Cerebellar nuclear complex (tissue), 1 donor: ENCODE measurements at places on chromosomes 3 and 15.

- DNase-seq = no peak
Observed at GRCh38 chr15:67097930-67098740, 32.7 kb downstream of the SMAD3 start.

DNA sequence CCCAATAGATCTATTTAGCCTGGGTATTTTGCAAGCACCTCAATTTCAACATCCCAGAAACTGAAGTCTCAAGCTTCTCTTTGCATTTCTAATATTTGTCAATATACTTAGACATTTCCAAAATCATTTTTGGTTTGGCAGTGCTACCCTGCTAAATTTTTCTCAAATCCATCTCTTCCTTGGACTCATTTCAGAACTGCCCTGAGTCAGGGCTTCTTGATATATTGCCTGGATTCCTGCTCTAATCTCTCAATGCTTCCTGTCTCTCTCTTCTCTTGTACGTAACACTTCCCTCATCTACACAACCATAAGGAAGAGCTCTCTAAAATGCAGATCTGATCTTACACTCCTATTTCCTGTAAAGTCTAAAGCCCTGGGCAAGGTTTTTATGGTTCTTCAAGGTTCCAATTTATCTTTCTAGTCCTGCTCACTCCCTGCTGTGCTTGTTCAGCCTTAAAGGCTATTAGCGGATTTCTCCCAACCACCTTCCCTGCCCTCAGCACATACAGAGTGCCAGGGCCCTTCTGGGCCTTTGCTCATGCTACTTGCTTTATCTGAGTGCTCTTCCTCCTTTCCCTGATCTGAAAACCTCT lies 53.0 kb upstream of the MME start:
- DNase-seq = no peak

DNA sequence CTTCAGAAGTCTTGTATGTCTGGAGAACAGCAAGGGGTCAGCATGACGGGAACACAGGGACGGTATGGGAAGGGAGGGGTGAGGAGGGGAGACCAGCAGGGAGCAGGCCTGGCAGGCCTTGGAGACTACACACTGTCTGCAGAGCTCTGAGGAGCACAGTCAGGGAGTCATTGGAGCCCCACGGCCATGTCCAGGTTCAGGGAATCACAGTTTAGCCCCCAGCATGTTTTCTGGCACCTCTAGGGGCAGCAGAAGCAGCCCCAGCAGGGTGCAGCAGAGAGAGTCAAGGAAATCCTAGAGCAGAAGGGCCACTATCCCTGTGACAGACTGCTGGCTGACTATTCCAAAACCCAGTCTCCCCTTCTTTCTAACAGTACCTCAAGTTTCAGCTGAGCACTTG lies 3.2 kb downstream of the LAMP3 start:
- no peak for DNase-seq

DNA sequence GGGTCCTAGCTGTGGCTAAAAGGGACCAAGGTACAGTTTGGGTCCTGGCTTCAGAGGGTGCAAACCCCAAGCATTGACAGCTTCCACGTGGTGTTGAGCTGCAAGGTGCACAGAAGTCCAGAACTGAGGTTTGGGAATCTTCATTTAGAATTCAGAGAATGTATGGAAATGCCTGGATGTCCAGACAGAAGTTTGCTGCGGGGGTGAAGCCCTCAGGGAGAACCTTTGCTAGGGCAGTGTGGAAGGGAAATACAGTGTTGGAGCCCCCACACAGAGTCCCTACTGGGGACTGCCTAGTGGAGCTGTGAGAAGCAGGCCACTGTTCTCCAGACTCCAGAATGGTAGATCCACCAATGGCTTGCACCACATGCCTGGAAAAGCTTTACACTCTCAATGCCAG lies 17.9 kb downstream of the RNF13 start:
- no peak for DNase-seq

DNA sequence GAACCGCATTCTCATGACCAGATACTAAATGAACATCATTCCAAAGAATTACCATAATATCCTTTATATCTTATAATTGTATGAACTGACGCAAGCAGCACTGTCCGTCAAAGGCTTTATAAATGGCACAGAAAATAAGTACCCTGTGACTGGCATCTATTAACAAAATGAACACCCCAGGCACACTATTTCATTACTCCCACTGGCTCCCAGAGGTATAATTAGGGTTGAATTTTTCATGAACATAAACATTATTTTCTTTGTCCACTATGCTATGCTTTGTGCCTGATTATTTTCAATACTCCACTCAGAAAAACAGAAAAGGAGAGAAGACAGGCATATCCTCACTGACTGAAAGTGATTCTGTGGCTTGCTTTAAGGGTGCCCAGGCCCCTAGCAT lies 71.1 kb downstream of the LYZL4 start:
- DNase-seq = no peak

- DNase-seq = no peak
Observed at GRCh38 chr3:85208650-85209049, 249.9 kb downstream of the CADM2 start.

DNA sequence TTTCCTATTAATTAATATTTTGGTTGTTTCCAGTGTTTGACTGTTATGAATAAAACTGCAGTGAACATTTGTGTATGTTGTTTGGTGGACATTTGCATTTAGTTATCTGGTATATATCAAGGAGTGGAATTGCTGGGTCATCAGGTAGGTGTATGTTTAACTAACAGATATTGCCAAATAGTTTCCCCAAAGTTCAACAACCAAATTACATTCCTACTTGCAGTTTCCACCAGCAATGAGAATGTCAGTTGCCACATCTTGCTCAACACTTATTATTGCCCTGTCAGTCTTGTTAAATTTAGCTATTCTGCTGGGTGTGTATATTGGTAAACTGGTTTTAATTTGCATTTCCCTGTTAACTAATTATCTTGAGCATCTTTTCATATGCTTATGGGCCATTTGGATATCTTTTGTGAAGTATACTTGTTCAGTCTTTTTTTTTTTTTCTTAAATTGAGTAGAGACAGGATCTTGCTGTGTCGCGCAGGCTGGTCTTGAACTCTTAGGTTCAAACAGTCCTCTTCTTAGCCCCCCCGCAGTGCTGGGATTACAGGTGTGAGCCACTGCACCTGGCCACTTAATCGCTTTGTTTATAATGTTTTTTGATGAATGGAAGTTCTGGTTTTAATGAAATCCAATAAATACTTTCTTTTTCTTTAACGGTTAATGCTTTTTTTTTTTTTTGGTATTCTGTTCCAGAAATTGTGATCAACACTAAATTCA lies 7.9 kb downstream of the FEM1B start:
- no peak for DNase-seq

GRCh38 chr3:67821135-67821534 lies 166.7 kb upstream of the SUCLG2 start:
- DNase-seq = no peak

- peak; percentile 74 for DNase-seq
Observed at GRCh38 chr3:43162230-43163084, 56.6 kb upstream of the POMGNT2 start.

- DNase-seq = no peak
Observed at GRCh38 chr3:13272831-13273603, 147.1 kb downstream of the NUP210 start.

GRCh38 chr3:9222956-9223639 lies 26.3 kb downstream of the SRGAP3 start:
- no peak for DNase-seq

DNA sequence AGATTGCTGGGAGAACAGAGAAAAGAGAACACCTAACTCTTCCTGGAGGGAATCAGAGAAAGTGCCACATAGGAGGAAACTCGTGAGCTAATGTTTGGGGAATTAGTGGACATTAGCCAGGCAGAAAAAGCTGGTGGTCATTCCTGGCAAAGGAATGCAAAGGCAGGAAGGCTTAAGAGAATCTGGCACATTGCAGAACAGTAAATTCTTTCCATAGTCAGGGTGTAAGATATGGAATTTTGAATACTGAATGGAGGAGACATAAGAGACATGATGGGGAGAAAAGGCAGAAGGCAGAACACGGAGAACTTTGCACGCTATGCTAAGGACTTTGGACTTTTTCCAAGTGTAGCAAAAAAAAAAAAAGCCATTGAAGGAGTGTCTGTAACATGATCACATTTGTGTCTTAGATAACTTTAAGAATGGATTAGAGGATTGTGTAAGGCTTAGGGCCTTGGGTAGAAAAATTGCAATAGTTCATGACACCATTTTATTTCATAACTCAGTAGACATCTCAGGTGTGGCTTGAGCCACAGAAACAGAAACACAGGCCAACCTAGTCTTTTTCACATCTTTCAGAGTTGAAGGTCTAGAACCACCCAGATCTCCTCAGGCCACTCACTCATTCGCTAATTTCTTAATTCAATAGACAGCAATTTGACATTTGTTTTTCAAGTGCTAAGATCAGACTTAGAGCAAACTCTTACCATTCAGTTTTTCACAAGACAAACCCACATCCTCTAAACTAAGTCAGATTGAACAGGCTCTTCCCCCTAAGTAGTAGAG lies 31.2 kb upstream of the CCDC80 start:
- DNase-seq = no peak

DNA sequence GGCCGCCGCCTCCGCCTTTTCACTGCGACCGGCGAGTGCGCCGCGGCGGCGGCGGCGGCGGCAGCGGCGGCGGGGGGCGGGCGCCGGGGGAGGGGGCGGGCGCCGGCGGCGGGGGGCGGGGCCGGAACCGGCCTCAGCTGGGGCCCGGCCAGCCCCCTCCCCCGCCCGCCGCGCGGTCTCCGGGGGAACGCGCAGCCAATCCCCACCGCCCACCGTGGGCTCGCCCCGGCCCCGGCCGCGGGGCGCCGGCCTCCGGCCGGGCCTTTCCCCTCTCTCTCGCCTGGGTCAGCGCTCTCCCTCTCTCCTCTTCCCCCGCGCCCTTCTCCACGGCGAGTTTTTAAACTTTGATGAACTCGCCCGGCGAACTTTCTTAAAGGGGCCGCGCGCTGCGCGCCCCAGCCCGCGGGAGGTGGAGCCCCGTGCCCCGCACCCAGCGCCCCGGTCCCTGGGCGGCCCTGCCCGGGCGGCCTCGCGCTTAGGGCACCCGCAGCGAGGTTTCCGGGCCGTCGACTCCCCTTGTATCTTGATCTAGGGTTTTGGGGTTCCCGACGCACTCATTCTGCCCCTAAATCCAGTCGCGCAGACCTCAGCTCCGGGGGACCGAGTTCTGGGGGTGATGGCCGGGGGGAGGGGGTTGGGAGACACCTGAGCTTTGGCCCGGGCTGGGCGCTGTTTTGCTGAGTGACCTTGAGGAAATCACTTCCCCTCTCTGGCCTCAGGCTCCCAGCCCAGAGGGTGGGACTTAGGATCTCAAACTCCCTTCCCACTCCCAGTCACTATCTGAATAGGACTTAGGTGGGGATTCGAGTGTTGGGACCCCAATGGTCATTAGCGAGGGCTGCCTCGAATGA lies at the start of gene RBPMS2:
RBPMS2 (minus strand) TSS at position 39 of the 851 bp plus-strand sequence. CDS start 270 bp downstream, outside the sequence.
- no peak for DNase-seq

DNA sequence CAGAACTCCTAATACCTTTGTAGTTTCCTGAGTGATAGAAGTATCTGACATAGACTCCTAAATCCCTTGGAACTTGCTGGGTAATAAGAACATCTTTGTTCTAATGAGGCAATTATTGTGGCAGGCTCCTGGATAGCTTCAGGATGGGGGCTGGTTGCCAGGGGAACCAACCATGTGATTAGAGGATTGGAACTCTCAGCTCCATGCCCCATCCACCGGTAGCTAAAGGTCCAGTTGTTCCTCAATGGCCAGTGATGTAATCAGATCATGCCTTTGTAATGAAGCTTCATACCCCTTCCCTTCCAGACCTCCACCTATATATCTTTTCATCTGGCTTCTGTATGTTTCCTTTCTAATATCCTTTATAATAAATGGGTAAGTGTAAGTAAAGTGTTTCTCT lies 221.2 kb upstream of the ALCAM start:
- no peak for DNase-seq

GRCh38 chr3:119160361-119160760 lies 13.0 kb upstream of the UPK1B start:
- no peak for DNase-seq

GRCh38 chr3:61226166-61226686 lies 25.0 kb downstream of the FHIT start:
- no peak for DNase-seq

GRCh38 chr3:138867996-138868395 lies 33.3 kb upstream of the PIK3CB start:
- no peak for DNase-seq

DNA sequence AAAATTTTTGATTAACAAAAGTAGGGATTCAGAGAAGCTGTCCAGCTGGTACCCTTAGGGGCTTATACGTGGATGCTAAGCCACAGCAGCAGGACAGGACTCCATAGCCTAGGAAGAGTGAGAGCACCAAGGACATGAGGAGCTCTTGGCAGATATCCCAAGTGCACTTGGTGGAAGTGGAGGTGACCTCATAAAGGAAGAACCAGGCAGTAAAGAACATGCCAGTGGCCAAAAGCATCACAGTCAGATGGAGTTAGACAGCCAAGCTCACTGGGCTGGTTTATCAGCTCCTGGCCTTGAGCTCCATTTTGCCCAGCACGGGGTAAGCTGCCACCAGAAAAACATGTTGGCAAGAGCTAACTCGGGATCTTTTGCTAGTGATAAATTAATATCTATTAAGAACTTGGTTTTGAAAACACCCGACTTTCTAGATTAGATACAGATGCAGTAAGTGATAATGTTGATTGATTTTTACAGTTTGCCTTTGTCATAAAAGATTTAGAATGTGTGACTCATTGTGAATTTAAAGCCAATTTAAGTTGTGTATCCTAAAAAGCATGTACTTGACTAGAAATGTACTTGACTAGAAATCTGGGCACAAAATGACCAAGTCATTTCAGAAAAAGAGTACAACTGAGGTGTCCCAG lies 108.0 kb downstream of the CMSS1 start:
- DNase-seq = peak; percentile 30

DNA sequence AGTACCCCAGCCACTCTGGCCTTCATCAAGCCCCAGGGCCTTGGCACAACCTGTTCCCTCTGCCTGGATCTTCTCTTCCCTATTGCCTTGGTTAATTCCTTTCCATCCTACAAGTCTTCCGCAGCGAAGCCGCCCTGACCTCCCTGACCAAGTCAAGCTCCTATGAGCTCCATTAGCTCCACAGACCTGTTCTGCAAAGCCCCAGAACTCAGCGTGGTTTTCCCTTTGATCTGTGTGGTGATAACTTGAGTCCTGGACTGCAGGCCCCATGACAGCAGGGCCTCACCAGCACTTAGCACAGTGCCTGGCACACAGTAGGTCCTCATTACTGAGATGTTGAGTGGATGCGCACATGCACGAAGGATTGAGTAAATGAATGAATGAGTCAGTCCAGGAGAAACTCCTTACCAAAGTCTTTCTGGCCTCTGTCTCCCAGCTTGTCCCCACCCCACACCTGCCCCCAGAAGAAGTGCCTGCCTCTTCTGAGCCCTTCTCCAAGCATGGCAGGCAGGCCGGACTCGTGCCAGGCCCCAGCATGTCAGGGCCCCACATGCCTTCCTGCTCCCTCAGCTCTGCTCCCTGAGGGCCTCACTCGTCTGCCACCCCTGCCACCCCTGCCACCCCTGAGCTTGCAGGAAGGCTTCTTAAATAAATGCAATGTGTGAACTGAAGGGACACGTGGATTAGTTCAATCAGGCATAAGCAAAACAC lies 6.3 kb downstream of the ANPEP start:
- no peak for DNase-seq

- no peak for DNase-seq
Observed at GRCh38 chr3:63562323-63562722, 90.2 kb upstream of the SNTN start.
